ENCODE measurements at places on chromosomes 1 and 21.

DNA sequence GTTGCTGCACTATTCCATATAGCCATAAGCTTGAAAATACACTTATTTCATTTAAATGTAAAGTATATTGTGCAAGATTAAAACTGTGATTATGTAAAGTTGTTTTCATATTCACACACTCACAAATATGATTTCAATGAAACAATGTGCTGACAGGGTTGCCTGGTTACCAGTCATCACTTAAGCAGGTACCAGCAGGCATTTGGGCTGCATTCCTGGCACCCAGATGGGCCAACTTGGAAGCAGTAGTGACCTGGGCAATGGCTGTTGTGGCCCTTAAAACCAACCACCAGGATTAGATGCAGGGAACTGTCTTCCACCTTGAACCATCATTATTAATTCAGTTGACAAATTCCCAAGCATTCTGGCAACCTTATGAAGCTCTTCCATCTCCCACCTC, 45.0 kb upstream of the RASAL2 start:
- no peak for DNase-seq

DNA sequence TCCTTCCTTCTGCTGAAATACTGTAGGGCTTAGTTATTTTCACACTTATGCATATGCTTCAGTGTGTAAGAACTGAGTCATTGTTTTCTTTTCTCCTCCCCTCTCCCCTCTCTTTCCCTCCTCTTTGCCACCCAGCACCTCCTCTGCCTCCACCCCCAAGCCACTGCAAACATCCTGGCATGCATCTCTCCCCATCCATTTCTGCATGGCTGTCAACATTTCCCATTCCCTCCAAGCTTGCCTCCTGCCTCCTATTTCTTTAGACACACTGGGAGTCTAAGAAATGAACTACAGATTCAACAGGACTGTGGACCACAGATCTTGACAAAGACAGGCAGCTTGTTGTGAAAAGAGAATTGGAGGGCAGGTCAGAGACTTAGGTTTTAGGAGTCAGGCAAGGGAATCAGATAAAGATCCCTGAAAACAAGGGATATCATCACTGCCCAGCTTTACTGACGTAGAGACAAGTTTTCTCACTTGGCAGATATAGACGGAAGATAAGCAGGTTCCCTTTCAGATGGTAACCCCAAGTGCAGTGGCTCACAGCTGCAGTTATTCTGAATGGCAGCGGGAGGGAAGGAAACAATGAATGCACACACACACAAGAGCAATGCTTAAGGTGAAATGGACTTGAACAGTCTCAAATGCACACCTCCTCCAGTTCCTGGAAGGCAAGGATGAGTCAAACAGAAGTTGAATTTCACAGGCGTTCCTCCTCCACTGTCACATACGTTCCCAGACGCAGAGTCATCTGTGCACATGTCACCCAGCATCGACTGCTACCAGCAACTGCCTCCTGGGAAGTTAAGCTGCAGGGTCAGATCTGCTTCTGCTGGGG, 56.1 kb downstream of the HIVEP3 start:
- DNase-seq, result no peak

- DNase-seq, result no peak
Observed at GRCh38 chr1:110188035-110188618, 22.0 kb upstream of the KCNC4 start.

DNA sequence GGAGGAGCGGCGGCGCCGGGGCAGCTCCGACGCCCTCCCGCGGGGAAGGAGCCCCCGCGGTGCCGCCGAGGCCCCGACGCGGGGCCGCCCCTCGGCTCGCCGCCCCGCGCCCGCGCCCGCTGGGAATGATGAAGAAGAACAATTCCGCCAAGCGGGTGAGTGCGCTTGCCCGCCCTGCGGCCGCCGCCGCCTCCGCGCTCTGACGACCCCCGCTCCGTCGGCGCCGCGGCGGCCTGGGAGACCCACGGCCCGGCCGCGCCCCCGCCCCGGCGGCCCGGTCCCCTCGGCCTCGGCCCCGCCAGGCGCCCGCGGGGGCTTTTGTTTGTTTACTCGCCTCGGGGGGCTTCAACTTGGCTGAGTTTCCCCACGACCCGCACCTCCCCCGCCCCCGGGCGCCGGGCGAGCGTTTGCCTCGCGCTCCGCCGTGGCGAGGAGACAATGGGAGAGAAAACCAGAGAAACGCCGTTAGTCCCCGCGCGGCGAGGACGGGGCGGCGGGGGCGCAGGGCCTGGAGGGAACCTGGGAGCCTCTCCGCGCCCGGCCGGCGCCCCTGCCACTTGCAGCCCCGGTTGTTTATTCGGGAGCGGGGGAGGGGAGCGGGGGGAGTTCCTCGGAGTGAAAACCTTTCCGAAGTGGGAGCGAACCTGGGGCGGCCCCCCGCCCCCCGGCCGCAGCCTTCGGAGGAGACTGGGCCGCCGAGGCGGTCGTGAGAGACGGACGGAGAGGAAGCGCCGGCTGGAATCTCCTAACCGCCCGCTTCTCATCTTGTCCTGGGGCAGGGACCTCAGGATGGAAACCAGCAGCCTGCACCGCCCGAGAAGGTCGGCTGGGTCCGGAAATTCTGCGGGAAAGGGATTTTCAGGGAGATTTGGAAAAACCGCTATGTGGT, 661 bp downstream of the PLEKHO1 start:
- DNase-seq, result peak; percentile 43
